ENCODE measurements at places on chromosomes 1 and 21.

DNA sequence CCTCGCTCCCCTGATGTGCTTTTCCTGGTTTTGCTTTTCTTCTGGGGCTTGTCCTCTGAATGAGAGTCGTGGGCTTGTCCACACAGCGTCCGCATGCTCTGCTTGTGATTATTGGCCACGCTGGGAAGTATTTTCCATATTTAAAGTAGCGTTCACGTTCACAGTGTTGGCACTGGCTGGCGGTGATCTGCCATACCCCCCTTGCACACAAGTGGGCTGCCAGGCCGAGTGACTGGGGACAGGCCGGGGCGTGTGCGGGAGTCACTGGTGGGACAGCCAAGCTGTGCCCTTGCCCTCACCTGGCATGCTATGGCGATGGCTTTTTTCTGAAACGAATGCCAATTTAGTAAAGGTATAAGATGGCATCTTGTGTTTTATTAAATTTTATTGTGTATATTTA lies 32.8 kb downstream of the SLC37A1 start:
- DNase-seq: no peak

GRCh38 chr21:33025489-33026442 lies at the start of gene OLIG2:
Gene OLIG2 (plus strand): TSS chr21:33025935. CDS start chr21:33026863, 928 bp downstream.
- no peak for DNase-seq

GRCh38 chr1:33667386-33668282 lies 195.2 kb downstream of the ZSCAN20 start:
- no peak for DNase-seq

DNA sequence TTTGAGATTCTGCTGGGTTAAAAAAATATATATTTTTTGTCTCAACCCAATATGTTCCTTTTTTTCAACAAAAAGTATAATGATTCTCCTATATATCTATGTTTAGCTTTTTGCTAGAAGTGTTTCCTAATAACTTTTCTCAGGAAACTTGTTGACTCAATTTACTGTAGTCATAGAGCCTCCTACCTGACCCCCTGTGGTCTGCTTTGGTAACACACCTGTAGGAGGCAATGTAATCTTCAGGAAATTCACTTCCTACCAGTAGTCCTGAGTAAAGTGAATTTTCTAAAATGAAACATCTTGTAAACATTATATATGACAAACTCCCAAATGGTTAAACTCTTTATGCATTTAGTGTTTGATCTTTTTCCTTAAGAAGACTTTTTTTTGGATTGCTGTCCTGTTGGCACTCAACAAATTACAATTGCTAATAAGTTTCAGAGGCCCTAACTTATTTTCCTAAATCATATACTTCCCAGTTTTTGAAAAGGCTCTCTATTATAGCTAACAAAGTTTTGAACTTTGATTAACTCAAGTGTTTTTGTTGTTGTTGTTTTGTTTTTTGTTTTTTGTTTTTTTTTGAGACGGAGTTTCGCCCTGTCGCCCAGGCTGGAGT lies 118.3 kb downstream of the OLFML2B start:
- no peak for DNase-seq

Data from fibroblast of the conjunctiva (primary cell).